ENCODE measurements at places on chromosomes 6 and 20.

DNA sequence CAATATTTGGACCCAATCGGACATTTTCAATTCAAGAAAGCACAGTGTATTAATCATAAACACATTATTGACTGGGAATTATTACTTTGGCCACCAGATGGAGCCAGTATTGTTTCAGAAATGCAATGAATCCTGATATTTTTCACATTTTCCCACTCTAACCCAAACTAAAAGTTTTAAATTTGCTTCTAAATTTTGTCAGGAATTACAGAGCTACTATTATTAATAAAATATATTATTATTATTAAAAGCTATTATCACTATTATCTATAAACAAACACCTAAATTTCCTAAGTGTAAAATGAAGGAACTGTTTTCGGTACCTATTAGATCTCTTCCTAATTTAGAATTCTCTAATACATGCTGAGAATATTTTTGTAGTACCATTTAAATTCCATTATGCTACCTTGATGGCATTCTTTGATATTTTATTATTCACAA lies 245.3 kb downstream of the OGFRL1 start:
- DNase-seq, result no peak

DNA sequence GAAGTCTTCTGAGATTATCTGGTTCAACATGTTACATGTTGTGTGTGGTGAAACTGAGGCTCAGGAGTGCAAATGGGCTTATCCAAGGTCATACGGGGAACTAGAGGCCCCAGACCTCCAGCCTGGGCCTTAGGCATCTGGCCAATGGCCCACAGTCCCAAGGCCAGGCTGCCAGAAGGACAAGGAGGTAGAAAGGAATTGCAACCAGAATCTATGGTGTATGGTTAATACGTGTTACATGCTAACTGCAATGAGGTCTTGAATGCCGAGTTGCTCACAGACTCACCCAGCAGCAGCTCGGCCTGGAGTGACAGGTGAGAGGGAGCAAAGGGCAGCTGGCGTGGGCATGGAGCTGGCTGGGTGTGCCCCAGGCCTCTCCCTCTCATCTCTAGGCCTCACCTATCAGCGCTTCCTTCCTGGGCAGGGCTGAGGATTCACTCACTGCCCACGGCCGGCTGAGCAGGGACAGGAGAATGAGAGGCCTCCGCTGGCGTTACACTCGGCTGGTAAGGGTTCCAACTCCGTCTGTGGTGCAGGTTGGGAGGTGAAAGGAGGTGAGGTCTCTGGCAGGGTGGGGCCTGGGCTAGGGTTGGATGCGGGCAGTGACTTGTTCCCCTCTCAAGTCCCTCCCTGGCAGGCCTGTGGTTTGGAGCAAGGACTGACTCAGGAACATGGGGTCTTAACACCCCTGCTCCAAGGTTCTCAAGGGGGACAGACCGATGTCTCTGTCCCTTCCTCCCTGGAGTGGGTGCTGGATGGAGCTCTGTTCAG lies at the start of gene TLDC2:
Gene TLDC2 (plus strand): TSS at position 437 of the 771 bp plus-strand sequence. CDS start 37 bp downstream, at position 474.
- no peak for DNase-seq

DNA sequence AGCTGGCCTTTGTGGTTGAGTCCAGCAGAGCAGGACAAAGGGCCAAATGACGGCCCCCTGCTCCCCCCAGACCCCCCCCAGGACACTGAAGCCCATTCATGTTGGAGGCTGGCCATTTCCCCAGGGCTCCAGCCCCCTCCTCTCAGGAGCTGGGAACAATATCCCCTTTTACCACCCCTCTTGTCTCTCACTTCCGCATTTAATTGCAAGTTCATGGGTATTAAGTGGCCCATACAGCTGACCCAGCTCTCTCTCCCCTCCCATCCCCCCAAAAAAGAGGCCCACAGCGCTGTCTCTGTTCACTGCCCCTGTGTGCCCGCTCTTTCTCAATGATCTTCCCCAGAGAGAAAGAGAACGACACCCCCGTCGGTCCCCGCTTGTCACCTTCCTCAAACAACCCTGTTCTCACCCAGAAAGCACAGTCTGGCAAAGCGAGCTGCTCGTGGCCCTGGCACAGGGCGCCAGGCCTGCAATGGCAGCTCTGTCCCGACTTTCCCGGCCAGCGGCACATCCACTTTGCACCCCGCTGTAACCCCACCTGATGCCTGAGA lies 30.4 kb downstream of the PREX1 start:
- DNase-seq, result no peak

- no peak for DNase-seq
Measured at GRCh38 chr6:105310371-105310770, 92.5 kb downstream of the PREP start.

- no peak for DNase-seq
Measured at GRCh38 chr6:45493761-45494160, 116.0 kb upstream of the SUPT3H start.

- DNase-seq, result no peak
Measured at GRCh38 chr6:132683543-132683942, 24.6 kb upstream of the TAAR1 start.

- DNase-seq, result no peak
Measured at GRCh38 chr6:143026696-143027449, 33.8 kb upstream of the AIG1 start.

- DNase-seq, result peak; percentile 85
Measured at GRCh38 chr20:13995086-13995665, at the start of gene MACROD2. MACROD2 (plus strand) TSS chr20:13995516.

- DNase-seq, result no peak
Measured at GRCh38 chr6:35435074-35435837, 16.9 kb upstream of the FANCE start.

DNA sequence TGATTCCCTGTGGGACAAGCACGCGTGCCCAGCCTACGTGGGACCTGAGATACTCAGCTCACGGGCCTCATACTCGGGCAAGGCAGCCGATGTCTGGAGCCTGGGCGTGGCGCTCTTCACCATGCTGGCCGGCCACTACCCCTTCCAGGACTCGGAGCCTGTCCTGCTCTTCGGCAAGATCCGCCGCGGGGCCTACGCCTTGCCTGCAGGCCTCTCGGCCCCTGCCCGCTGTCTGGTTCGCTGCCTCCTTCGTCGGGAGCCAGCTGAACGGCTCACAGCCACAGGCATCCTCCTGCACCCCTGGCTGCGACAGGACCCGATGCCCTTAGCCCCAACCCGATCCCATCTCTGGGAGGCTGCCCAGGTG lies 11.9 kb upstream of the RBCK1 start:
- DNase-seq, result no peak

- DNase-seq, result no peak
Measured at GRCh38 chr20:40502576-40502975, 186.5 kb downstream of the MAFB start.

- DNase-seq, result no peak
Measured at GRCh38 chr6:134295953-134296553, 21.9 kb downstream of the SGK1 start.

- DNase-seq, result no peak
Measured at GRCh38 chr6:11491596-11492463, 45.7 kb upstream of the TMEM170B start.

DNA sequence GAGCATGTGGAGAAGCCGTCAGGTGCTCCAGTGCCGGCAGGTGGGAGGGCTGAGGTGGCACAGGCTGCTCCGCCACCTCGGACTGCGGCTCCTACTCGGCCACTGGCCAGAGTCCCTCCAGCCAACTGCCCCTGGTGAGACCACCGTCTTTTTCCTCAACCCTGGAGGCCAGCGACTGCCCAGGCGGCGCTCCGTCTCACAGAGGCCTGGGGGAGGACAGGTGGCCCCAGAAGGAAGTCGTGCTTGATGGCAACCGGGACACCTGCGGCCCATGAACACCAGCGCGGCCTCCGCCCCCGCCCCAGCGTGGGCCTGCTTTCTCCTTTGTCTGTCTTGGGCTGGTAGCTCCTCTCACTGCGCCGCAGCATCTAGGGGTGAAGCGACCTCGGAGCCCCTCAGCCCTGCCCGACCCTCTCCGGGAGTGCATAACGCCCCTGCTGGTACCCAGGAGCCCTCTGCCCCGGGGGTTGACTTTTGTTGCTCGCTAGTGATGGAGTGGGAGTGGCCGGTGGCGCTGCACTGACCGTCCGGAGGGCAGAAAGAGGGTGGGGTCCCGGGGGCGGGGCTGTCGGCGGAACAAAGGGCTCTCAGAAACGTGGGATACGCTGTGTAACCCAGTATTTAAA lies 706 bp upstream of the TUBB2B start:
- no peak for DNase-seq

DNA sequence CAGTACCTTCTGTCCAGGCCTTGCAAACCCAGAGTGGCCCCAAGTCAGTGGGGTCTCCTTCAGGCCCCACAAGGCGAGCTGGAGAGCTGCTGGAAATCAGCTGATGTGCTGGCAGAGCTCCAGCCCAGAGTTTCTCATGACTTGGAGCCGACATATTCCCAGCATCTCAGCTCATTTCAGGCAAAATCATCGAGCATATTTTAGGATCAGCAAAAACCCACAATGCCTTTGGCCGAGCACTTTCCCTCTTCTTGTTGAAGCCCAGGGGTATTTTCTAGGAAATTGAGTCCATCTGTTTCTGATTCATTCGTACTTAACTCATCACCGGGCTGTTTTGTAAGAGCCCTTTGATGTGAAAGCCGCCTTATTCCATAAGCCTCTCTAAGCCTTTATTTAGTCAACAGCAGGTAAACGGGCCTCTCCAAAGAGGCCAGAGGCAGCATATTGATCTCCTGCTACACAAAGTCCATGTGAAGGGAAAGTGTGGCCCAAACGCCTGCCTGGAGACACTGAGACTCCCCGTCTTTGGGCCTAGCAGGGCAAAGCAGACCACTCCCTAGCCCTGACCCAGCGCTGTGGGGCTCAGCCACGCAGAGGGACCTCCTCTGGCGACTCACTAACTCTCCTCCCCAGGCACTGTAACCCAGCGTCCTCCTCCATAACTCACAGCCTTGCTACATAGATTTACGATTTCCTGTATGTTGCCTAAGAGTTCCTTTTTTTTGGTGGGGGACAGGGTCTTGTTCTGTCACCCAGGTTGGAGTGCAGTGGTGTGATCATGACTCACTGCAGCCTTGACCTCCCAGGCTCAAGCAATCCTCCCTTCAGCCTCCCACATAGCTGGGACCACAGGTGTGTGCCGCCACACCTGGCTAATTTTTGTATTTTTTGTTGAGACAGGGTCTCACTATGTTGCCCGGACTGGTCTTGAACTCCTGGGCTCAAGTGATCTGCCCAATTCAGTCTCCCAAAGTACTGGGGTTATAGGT lies 12.1 kb upstream of the C20orf203 start:
- no peak for DNase-seq

GRCh38 chr6:53484476-53485280 lies 60.2 kb downstream of the GCLC start:
- no peak for DNase-seq

DNA sequence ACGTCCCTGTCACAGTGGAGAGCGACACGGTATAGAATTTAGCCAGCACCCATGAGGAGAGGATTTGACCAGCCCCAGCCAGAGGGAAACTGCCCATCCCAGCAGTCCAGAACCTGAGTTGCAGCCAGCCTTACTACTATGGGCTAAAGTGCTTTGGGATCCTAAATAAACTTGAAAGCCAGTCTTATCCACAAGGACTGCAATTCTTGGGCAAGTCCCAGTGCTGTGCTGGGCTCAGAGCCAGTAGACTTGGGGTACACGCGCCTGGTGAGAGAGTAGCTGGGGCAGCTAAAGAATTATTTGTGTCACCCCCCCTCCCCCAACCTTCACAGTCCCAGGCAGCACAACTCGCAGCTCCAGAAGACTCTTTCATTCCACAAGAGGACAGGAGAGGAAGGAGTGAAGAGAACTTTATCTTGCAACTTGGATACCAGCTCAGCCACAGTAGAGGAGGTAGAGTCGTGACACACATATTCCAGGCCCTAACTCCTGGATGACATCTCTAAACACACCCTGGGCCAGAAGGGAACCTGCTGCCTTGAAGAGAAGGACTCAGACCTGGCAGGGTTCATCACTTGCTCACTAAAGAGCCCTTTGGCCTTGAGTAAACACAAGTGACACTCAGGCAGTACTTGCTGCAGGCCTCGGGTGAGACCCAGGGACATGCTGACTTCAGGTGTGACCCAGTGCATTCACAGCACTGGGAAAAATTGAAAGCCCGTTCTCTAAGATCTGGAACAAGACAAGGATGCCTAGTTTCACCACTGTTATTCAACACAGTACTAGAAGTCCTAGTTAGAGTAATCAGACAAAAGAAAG lies 100.3 kb downstream of the REV3L start:
- no peak for DNase-seq

All from cortex of kidney (tissue), 1 donor.